Stimulated activated CD4-positive, alpha-beta T cell treated with anti-CD3 and anti-CD28 coated beads, Interleukin-2, amount 100 ng/mL, for 4 hours (primary cell): ENCODE measurements at places on chromosomes 7 and 10.

DNA sequence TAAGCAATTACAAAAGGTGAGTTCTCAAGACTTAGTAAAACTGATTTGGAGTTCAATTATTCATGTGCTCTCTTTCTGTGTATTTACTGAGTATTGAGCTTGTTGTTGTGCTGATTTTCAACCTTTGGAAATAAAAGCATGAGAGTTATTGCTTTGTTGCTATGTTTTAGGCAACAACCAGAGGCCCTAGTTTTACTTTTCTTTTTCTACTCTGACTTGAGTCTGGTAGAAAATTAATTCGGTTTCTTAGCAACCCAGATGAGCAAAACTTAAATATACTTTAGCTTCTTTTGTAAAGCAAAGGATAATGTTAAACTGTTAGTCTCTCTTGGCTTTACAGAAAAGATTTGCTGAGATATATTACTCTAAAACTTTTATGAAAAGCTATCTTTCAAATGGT lies 66.4 kb upstream of the SCIN start:
- DNase-seq = no peak

DNA sequence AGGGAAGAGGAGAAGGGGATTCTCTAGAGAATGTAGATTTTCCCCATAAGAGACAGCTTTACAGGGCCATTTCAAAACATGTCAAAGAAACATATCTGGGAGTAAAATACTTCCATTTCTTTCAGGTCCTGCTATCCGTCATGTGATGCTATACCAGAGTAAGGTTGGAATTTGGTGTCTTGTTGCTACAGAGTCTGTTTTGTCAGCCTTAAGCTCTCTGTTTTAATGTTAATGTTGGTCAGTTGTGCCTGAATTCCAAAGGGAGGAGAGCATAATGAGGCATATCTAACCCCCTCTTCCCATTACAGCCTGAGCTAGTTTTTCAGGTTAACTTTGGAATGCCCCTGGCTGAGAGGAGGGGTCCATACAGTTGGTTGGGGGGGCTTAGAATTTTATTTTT lies 94.7 kb upstream of the CCDC71L start:
- DNase-seq = no peak

GRCh38 chr7:18572885-18573284 lies 77.3 kb downstream of the HDAC9 start:
- no peak for DNase-seq

GRCh38 chr7:50497068-50497642 lies 47.0 kb upstream of the FIGNL1 start:
- no peak for DNase-seq

DNA sequence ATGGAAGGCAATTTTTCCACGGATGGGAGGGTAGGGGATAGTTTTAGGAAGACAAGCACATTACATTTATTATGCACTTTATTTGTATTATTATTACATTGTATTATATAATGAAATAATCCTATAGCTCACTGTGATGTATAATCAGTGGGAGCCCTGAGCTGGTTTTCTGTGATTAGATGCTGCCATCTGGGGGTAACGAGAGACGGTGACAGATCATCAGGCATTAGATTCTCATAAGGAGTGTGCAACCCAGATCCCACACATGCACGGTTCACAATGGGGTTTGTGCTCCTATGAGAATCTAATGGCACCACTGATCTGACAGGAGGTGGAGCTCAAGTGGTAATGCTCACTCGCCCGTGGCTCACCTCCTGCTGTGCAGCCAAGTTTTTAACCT lies 103.9 kb upstream of the STK17A start:
- DNase-seq = no peak

GRCh38 chr7:134317434-134317833 lies 704 bp upstream of the SLC35B4 start:
- DNase-seq = no peak

- no peak for DNase-seq
Observed at GRCh38 chr7:129664029-129665012, 52.8 kb downstream of the NRF1 start.

DNA sequence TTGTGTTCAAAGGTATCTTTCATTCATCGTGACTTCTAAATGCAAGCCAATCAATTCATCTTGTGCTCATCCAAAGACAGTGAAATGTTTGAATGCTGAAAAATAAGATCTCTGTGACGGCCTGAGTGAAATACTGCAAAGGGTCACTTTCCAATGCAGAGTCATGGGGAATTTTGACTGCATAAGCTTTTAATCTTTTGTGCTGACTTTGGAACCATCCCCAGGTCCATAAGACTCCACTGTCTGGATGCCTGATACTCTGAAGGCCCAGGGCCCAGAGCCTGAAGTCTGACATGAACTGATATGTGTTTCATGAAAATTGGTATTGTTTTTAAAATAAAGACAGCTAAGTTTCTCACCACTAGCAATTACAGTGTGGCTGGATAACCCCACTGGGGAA lies 39.0 kb downstream of the PPP1R3C start:
- DNase-seq = no peak
